ENCODE measurements at places on chromosomes 1 and 21.

DNA sequence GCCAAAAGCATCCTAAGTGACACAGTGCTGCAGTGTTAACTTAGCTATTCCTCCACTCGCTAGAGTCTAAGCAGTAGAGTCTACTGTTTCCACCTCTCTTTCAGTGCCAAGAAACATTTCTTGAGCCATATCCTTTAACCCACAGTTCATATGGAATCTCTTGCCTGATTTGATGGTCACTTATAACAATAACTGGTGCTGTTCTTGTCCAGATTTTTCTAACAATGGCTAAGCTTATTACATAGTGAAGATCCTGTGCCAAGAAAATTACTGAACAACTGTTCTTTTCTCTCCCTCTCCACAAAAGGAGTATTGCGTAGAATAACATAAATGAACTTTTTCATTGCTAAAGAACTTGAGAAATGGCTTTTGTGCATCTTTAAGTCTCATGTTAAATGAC, 121.3 kb downstream of the CDC7 start:
- DNase-seq, result no peak

- DNase-seq, result peak; percentile 77
These were observed 633.8 kb downstream of the PTPRC start for GRCh38 chr1:199272628-199273086.

DNA sequence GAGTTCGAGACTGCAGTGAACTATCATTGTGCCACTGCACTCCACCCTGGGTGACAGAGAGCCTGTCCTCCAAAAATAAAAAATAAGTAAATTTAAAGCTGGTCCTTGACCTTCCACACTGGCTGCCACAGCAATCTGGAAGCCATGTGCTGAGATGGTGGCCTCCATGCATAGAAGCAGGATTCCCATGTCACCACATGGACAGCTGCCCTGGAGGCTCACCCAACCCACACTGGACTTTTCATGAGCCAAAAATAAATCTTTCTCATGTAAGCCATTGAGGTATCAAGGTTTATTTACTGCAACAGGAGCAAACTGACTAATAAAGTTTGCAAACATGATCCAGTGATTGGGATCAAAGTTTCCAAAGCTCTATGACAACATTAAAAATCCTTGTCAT, 88.5 kb downstream of the SETD4 start:
- DNase-seq, result no peak

DNA sequence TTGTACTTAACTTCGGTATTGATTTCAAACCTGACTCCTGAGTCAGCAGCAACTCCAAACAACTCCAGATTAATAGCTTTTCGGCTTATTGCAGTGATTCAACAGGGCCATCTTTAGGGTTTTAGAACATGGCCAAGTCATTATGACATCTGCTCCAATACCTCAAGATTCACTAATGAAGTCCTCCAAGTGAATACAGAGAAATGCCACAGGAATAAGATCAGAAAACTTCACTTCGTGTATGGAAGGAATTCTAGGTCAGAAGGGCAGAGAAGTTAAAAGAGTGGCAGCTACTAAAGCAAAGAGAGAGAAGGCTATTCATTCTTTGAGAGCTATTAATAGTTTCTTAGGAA, 7.6 kb upstream of the C1orf116 start:
- peak; percentile 57 for DNase-seq

- peak; percentile 79 for DNase-seq
These were observed 33.7 kb downstream of the NENF start for GRCh38 chr1:212466437-212466836.

GRCh38 chr1:105652109-105652508, 1404.4 kb upstream of the PRMT6 start:
- DNase-seq, result no peak

- no peak for DNase-seq
These were observed 28.5 kb upstream of the ARHGAP29 start for GRCh38 chr1:94265906-94266305.

DNA sequence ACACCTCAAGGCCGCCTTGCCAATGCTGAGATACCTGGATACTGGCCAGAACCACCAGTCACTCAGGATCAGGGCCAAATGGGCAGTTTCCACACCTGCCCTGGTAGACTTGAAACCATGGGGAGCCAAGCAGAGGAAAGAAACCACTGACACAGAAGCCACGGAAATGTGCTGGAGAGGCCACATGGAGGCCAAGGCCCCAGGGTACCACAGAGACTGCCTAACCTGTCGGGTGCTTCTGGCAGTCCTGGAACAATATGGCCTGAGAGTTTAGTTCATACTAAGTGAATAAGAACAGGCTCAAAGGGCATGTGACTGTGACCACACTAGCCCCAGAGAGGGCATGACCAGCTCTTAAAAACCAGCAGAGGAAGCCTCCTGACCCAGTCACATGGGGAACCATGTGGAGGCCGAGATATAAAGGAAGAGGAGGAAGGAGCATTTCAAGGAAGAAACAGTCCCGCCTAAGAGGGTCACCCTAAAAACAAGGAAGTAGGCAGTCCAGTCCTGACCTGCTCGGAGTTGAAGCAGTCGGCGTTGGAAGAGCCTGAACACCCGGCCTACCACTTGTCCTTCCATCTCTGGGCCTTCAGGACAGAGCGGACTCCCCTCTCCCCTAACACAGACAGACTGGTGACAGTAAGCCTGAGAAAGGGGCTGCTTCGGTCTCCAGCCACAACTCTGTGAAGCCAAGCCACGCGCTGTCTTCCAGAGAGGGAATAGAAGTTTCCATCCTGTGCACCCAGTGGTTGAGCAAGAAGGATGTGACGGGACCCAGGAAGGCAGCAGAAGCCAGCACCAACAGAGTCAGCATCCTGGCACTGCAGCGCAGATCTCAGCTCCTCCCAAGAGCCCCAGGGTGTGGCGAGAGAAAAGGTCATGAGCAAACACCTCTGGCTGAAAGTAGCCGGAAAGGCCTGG, at the start of gene DENND2D:
DENND2D (minus strand) TSS at position 766 of the 921 bp plus-strand sequence; CDS start at position 579, 187 bp downstream.
- DNase-seq, result peak; percentile 49

DNA sequence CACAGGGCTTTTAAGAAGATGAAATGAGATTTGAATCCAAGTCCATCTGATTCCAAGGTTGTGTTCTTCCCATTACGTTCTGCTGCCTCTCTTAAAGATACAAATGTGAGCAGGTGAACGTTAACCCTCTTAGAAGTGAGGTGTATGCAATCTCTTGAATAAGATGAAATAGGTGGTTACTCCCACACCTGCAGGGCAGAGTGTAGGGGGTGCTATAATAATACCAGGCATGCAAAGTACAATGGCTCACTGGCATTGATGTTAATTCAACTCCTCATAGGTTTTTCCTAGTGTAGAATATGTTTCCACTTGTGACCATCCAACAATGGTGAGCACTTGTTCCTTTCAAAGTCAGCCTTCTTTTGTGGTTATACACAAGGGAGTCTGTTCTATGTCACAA, 163.0 kb downstream of the ASTN1 start:
- no peak for DNase-seq

- DNase-seq, result peak; percentile 93
These were observed 74.6 kb downstream of the DMRTA2 start for GRCh38 chr1:50348449-50349241.

- no peak for DNase-seq
These were observed 6.6 kb upstream of the TP53BP2 start for GRCh38 chr1:223852337-223852736.

DNA sequence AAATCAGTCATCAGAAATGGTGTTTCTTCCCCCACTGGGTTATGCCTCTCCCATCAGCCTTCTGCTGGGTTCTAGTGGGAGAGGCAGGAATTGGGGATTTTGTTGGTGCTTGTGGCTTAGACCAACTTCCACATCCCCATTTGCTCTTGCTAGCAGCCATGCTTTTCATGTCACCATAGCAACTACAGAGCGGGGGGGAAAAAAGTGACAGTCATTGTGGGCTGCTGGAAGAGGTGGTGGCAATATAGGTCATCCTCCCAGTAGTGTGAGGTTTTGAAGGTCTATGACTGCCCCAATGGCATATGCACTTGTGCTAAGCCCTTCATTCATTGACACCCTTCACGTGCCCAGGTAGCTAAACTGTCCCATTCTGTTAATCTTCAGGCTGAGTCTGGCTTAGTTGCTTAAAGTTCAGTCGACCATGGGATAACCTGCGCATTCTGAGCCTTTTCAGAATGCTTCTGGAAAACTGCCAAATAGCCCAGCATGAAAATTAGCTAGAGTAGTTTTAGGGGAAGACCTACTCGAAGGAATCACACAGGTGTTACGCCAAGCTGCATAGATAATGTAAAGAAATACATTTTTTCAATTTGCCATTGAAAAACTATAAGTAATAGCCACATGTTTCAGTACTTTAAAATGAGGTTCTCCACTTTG, 53.7 kb upstream of the ZNF326 start:
- no peak for DNase-seq

GRCh38 chr21:26115899-26116298, 54.7 kb downstream of the APP start:
- no peak for DNase-seq

DNA sequence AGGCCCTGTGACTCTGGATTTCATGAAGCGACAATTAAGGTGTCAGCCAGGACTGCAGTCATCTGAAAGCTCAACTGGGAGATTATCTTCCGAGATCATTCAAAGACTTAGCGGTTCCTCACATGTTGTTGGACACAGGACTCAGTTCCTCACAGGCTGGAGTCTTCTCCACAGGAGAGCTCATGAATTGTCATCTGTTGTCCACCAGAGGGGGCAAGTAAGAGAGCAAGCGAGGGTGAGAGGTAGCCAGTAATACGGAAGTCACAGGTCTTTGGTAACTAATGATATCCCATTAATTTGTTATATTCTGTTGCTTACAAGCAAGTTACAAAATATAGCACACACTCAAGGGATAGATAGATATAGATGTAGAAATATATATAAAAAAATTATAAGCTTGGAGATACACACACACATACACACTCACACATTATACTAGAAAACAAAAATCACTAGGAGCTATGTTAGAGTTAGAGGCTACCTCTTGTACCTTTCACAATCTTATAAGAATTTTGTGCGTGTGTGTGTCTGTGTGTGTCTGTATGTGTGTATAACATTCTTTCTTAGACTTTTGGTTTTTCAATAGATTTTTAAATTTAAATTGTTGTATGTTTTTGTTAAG, 1695.3 kb downstream of the BRINP3 start:
- DNase-seq, result no peak

DNA sequence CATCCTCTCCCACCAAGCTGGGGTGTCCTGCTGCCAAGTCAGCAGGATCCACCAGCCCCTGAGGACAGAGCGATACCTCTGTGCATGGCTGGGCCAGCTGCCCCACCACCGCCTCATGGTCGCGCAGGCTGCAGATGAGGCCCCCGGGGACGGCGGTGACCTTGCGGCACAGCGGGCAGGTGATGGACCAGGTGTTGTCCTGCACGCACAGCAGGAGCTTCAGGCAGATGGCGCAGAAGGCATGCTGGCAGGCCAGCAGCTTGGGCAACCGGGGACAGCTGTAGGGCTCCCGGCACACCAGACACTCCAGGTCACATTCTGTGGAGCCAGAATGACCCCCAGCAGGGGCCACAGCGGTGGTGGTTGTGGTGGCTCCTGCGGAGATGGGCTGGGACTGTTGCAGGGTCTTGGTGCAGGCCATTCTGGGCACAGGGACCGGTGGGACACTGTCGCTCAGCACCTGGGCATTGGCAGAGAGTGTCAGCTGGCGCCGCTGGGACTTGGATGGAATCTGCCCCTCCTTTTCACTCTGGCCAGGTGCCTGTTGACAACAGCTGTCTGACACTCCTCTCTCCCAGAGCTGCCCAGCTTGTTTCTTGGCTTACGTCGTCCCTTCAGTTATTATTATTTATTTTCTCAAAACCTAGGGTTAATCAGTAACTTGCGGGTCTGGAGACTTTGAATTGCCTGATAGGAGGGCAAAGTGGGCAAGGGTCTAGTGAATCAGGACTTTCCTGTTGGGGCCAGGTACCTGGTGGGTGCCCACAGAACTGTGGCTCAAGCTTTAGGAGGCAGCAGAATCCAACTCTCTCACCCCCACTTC, at the start of gene RNF186:
RNF186 (minus strand) TSS at position 603 of the 823 bp plus-strand sequence; CDS start at position 421, 182 bp downstream.
- no peak for DNase-seq

All from osteoblast (primary cell).